IMR-90 (cell line): ENCODE measurements at places on chromosomes 16 and 17. TPM values are rescaled to one million over a fixed set of nuclear protein-coding genes. Genes with fewer than 3 reads are reported as not detected.
A peak's percentile ranks its signal among the peaks of the same experiment; 100 is the strongest.

DNA sequence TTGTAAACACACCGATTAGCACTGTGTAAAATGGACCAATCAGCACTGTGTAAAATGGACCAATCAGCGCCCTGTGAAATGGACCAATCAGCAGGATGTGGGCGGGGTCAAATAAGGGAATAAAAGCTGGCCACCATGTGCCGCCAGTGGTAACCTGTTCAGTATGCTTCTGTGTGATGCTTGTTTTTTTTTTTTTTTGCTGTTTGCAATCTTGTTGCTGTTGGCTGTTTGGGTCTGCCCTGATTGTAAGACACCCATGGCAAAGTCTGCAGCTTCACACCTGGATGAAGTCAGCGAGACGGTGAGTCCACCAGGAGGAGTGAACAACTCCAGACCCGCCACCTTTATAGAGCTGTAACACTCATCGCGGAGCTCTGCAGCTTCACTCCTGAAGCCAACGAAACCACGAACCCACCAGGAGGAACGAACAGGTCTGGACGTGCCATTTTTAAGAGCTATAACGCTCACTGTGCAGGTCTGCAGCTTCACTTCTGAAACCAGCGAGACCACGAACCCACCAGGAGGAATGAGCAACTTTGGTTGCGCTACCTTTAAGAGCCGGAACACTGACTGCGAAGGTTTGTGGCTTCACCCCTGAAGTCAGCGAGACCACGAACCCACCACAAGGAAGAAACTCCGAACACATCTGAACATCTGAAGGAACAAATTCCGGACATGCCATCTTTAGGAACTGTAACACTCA lies 85.0 kb upstream of the MED9 start:
- H3K27ac ChIP-seq: no peak overlapping the region
- H3K27me3 ChIP-seq: peaks cover 10% of the 10 kb centered on the region
- DNase-seq: no peak
- no peak overlapping the region for H3K4me3 ChIP-seq

DNA sequence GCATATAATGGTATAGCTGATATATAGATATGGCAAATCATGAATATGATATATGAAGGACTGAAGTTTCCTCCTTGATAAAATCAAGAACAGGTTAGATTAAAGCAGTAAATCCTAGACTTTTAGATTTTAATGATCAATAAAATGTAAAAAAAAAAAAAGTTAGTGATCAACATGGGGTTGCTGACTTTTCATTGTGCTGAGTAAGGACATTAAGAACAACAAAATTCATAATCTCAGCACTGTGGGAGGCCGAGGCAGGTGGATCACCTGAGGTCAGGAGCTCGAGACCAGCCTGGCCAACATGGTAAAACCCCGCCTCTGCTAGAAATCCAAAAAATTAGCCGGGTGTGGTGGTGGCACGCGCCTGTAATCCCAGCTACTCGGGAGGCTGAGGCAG lies 10.4 kb upstream of the CHD3 start:
- no peak for DNase-seq
- peaks cover 8% of the 10 kb centered on the region; the same call in 1 of the 2 replicates for H3K4me1 ChIP-seq
- H3K36me3 ChIP-seq: peaks cover 19% of the 10 kb centered on the region
- no peak overlapping the region for H3K4me3 ChIP-seq
- no peak overlapping the region for H3K27ac ChIP-seq

DNA sequence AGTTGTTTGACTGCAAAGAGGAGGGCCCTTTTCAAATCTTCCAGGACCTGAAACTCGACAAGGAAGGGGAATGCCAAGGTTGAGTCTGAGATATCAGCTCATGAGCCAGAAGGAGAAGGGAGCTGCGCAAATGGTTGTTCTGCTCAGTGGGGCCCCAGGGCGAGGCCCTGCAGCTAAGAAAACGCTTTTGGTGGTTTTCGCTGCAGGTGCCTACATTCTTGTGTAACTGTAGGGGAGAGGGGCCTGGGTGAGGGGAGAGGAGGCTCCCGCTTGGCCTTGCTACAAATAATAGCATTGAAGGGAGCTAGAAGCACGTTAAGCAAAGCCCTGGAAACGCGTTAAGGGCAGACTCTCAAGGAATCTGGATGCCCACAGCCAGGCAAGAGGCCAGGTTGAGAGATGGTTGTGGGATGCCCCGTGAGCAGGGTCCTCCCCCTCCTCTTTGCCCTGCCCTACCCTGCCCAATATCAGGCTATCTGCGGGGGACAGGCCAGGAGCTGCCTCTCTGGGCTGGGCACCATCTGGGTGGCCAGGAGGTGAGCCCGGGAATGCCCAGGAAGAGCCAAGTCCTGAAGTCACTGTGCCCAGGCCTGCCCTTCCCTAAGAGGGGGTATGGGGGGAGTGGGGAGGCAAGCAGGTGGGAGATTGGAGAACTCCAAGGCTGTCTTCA lies 21.9 kb downstream of the GPR142 start:
- no peak for DNase-seq
- no peak overlapping the region for H3K27ac ChIP-seq
- no peaks in the 10 kb centered on the region for H3K36me3 ChIP-seq
- no peak overlapping the region for H3K4me3 ChIP-seq

GRCh38 chr17:35786941-35787432 lies 8.5 kb downstream of the MMP28 start:
- DNase-seq: peak; percentile 60
- no peaks in the 10 kb centered on the region for H3K36me3 ChIP-seq

DNA sequence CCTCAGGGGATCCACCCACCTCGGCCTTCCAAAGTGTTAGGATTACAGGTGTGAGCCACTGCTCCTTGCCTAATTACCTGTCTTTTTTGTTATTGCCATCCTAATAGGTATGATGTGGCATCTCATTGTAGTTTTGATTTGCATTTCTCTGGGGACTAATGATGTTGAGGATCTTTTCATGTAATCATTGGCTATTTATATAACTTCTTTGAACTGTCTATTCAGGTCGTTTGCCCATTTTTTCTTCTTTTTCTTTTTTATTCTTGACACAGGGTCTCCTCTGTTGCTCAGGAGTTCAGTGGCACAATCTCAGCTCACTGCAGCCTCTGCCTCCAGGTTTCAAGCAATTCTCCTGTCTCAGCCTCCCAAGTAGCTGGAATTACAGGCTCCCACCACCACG lies 1.3 kb upstream of the TGFB1I1 start:
- peak overlapping the region; percentile 88 for H3K27ac ChIP-seq
- H3K4me1 ChIP-seq: peaks cover 13% of the 10 kb centered on the region
- no peak overlapping the region for H3K4me3 ChIP-seq
- H3K36me3 ChIP-seq: peaks cover 38% of the 10 kb centered on the region

DNA sequence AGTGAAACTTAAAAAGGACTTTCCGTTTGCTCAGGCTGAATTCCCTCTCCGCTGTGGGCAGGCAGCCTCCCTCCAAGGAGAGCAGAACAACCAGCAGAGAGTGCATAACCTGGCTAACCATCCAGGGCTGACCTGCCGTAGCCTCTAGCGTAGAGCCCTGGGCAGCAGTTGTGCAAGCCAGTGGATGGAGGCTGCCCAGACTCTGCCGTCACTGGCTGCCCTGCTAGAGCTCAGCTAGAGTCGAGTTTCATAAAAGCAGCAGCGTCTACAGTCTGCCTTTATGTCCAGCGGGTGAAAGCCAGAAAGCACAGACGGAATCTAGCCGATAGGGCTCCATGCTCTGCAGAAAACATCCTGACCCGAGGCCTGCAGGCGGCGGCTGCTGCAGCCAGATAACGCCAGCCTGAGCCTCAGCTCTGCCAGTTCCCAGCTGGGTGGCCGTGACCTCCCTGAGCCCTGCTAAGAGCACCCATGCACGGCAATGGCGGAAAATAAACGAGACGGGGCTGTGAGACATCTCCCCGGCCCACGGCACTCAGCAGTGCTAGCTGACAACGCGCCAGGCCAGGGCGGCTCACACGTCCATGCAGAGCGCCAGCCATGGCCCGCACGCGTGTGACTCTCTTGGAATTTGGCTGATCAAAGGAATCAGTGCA lies 231.3 kb downstream of the ENGASE start:
- H3K27ac ChIP-seq: no peak overlapping the region
- peaks cover 11% of the 10 kb centered on the region for H3K27me3 ChIP-seq
- no peak for DNase-seq

GRCh38 chr17:45320349-45320930 lies 3.6 kb upstream of the MAP3K14 start:
- H3K27me3 ChIP-seq: no peaks in the 10 kb centered on the region
- DNase-seq: peak; percentile 56
- H3K27ac ChIP-seq: peak overlapping the region; percentile 75
- no peaks in the 10 kb centered on the region for H3K36me3 ChIP-seq

DNA sequence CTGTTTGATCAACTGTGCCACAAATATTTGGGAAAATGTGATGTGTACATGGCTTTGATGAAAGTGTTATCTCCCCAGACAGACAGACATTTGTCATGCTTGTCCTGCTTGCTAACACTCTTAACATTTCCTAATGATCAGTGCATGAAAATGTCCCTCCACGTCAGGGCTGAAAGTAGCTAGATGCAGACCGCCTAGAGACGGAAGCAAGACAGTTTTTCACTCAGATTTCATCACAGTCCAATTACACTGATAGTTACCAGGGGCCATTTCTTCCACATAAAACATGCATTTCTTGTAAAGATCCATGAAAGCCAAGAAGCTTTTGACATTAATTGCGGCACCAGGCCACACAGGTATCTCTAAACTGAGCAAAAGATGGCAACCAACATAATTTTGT lies 347.7 kb downstream of the RBFOX1 start:
- DNase-seq: no peak
- no peak overlapping the region for H3K27ac ChIP-seq
- H3K36me3 ChIP-seq: no peaks in the 10 kb centered on the region
- no peaks in the 10 kb centered on the region for H3K4me1 ChIP-seq
- H3K27me3 ChIP-seq: no peaks in the 10 kb centered on the region

- no peaks in the 10 kb centered on the region for H3K4me1 ChIP-seq
- no peak overlapping the region for H3K4me3 ChIP-seq
- H3K27me3 ChIP-seq: peaks cover 20% of the 10 kb centered on the region
- DNase-seq: no peak
Measured at GRCh38 chr16:56199164-56199563, 7.9 kb downstream of the GNAO1 start.

GRCh38 chr16:56789360-56789759 lies 59.4 kb downstream of the NUP93 start:
- no peak overlapping the region for H3K27ac ChIP-seq
- peak; percentile 60 for DNase-seq
- H3K4me3 ChIP-seq: no peak overlapping the region
- peaks cover 9% of the 10 kb centered on the region for H3K4me1 ChIP-seq
- no peaks in the 10 kb centered on the region for H3K27me3 ChIP-seq

GRCh38 chr17:79473111-79473875 lies 137.6 kb downstream of the RBFOX3 start:
- H3K36me3 ChIP-seq: no peaks in the 10 kb centered on the region
- no peak overlapping the region for H3K4me3 ChIP-seq
- DNase-seq: no peak
- H3K4me1 ChIP-seq: no peaks in the 10 kb centered on the region

GRCh38 chr16:65541646-65542045 lies 419.8 kb upstream of the CDH11 start:
- H3K4me3 ChIP-seq: no peak overlapping the region
- H3K4me1 ChIP-seq: peaks cover under 1% of the 10 kb centered on the region
- no peak overlapping the region for H3K27ac ChIP-seq

- no peaks in the 10 kb centered on the region for H3K36me3 ChIP-seq
- peaks cover 5% of the 10 kb centered on the region for H3K4me1 ChIP-seq
- H3K4me3 ChIP-seq: no peak overlapping the region
- peak; percentile 8 for DNase-seq
- peaks cover 4% of the 10 kb centered on the region; the same call in 1 of the 2 replicates for H3K27me3 ChIP-seq
Measured at GRCh38 chr16:11405331-11406176, 60.3 kb downstream of the RMI2 start.

- H3K4me3 ChIP-seq: peak overlapping the region; percentile 98
- peaks cover 11% of the 10 kb centered on the region for H3K4me1 ChIP-seq
- peak overlapping the region; percentile 100 for H3K27ac ChIP-seq
- H3K36me3 ChIP-seq: peaks cover 65% of the 10 kb centered on the region
Measured at GRCh38 chr16:86508028-86508946, 2.0 kb upstream of the FOXF1 start.

- no peak overlapping the region for H3K27ac ChIP-seq
- no peaks in the 10 kb centered on the region for H3K4me1 ChIP-seq
- no peaks in the 10 kb centered on the region for H3K27me3 ChIP-seq
- no peak overlapping the region for H3K4me3 ChIP-seq
- H3K36me3 ChIP-seq: no peaks in the 10 kb centered on the region
Measured at GRCh38 chr16:73735954-73736353, 560.7 kb upstream of the PSMD7 start.

GRCh38 chr17:74006371-74006770 lies 197.1 kb upstream of the RPL38 start:
- H3K4me3 ChIP-seq: no peak overlapping the region
- H3K27me3 ChIP-seq: no peaks in the 10 kb centered on the region
- H3K27ac ChIP-seq: no peak overlapping the region
- DNase-seq: no peak

GRCh38 chr17:39193346-39193745 lies 4.1 kb downstream of the CACNB1 start:
- no peak overlapping the region for H3K4me3 ChIP-seq
- H3K27ac ChIP-seq: no peak overlapping the region
- peaks cover 27% of the 10 kb centered on the region for H3K36me3 ChIP-seq
- peaks cover 19% of the 10 kb centered on the region for H3K4me1 ChIP-seq
- DNase-seq: no peak
- no peaks in the 10 kb centered on the region for H3K27me3 ChIP-seq

GRCh38 chr17:39809221-39809620 lies 54.9 kb downstream of the IKZF3 start:
- no peak overlapping the region for H3K4me3 ChIP-seq
- DNase-seq: no peak
- no peak overlapping the region for H3K27ac ChIP-seq
- H3K36me3 ChIP-seq: no peaks in the 10 kb centered on the region
- H3K4me1 ChIP-seq: no peaks in the 10 kb centered on the region

DNA sequence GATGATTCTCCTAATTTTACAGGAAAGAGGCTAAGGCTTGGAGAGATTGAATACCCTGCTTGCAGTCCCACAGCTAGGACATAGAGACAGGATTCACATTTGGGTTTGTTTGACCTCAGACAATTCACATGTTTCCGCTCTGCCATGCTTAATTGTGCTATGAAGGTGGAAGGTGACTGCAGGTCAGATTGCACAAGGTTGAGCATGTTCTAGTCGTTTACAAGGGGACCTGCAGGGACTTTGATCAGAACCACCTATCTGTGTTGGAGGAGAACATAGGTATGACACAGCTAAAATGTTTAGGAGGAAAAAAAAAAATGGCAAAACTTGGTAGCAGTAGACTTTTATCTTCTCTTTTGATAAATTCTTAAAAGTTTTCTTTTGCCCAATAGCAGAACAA lies 4.9 kb upstream of the ANKFN1 start:
- H3K4me3 ChIP-seq: no peak overlapping the region
- no peaks in the 10 kb centered on the region for H3K4me1 ChIP-seq
- no peaks in the 10 kb centered on the region for H3K36me3 ChIP-seq
- no peaks in the 10 kb centered on the region for H3K27me3 ChIP-seq
- no peak for DNase-seq
- H3K27ac ChIP-seq: no peak overlapping the region

The HIC1 gene
- total RNA-seq: 10.0 and 10.4 TPM in 2 replicates

The CCDC40 gene
- 0.90 and 1.9 TPM in 2 replicates for total RNA-seq

The PCGF2 gene
- total RNA-seq: 1.1 and 1.4 TPM in 2 replicates

The HID1 gene
- total RNA-seq: 0.18 and 0.56 TPM in 2 replicates
